ENCODE measurements at places on chromosomes 12 and 14. TPM values are rescaled to one million over a fixed set of nuclear protein-coding genes. Genes with fewer than 3 reads are reported as not detected.

The C14orf119 gene
- polyA plus RNA-seq = 76.1 TPM

The GLIPR1L1 gene
- polyA plus RNA-seq = 0.43 TPM

The CPNE8 gene
- polyA plus RNA-seq = 15.0 TPM

The TMPRSS12 gene
- 0.13 TPM for polyA plus RNA-seq

The L3HYPDH gene
- 67.4 TPM for polyA plus RNA-seq
